ENCODE measurements at places on chromosomes 11 and 22.

DNA sequence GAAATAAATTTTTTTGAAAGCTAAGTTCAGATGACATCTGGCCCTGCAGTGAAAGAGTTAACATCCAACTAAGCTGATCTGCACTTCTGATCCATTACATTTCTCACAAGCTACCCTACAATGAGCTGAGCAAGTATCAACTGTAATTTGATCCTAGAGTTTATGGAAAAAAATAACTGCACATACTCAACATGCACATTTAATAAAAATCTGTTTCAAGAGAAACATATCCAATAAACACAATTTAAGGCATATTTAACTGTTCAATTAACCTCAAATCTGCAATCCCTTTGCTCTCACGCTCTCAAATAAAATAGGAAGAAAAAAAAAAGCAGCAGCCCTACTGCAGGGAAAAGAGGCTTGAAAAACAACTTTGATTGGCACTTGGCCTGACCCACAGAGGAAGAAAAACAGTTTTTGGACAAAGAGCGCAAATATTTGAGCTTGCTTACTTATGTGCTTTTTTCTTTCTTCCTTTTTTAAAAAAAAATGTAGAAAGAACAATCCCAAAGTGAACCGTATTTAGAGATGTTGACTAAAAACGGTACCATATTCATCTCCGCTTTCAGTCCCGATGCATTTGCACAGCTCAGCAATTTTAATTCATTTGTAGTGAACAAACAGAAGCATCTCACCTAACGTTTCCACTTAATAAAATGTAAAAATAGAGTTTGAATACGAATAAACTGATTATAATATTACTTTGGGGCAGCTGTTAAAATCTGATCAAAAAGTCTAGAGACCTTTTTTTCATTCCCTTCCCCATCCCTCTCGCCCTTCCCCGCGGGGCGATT is 1.6 kb downstream of the SESN3 start:
- no peak for DNase-seq

DNA sequence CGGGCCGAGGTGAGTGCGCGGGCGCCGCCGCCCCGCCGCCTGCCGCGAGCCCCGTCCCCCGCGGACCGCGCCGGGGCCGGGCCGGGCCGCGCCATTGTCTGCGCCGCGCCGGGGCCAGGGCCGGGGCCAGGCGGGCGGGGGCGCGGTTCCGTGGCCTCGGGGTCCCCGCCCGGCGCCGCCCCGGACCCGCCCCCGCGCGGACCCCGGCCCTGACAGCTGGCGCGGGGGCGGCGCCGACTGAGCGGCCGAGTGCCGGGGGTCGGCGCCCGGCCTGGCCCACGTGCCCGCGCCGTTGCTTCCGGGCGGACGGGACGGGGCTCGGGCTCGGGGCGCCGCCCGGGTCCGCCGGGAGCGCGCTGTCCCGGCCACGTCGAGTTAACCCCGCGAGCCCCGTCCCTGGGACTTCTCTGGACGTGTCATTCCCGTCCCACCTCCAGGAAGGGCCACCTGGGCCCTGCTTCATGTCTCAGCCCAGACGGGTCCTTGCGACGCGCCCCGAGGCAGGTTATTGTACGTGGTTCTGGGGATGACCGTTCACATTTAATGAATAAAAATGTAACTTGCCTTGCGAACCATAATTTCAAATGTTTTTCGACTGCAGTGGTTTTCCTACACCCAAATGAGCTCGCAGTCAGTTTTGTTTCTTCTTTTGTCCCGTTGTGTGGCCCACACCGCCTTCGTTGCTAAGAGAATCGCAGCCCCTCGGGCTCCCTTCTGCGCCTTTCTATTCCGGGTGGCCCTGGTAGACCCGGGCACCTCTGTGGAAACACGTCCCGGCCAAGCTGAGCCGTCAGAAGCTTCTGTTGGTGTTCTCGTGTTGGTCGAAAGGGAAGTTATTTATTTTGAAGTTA is 562 bp downstream of the ZBED4 start:
- DNase-seq = no peak

GRCh38 chr11:69320326-69320725 is 26.4 kb downstream of the MYEOV start:
- DNase-seq = no peak

GRCh38 chr11:27913650-27914049 is 194.3 kb downstream of the KIF18A start:
- no peak for DNase-seq

Data from activated CD4-positive, CD25-positive, alpha-beta regulatory T cell (primary cell).